ENCODE measurements at places on chromosomes 2 and 18. TPM values are rescaled to one million over a fixed set of nuclear protein-coding genes. Genes with fewer than 3 reads are reported as not detected.

DNA sequence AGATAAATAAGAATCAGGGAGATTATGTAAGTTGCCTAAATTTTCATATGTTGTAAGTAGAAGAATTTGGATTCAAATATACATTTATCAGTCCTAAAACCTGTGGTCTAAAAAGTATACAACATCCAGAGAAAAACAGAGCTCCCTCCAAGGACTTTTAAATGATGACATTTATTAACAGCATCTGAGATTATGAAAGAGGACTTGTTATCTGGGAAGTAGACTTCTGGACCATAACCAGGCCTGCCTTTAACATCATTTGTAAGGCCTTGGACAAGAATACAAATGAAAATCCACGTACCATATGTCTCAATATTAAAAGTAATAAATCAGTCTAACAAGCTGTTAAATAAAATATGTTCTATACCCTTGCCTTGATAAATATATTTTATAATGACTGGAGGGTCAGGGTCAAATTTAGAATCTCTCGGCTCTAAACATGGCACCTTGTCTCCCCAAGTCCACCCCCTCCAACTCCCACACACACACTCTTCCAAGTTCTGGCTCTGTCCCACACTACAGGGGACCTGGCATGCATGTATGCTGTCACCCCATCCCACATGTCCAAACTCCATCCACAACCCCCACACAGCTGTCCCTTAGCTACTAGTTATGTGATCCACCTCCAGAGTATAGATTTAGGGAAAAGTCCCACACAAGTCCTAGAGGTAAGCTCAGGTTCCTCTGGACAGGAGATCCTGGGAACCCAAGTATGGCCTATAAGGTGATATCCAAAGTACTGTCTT lies 382.6 kb downstream of the CDH2 start:
- H3K27me3 ChIP-seq = no peaks in the 10 kb centered on the region
- DNase-seq = no peak
- H3K4me1 ChIP-seq = no peaks in the 10 kb centered on the region
- no peak overlapping the region for H3K27ac ChIP-seq

GRCh38 chr2:131121464-131121863 lies 16.3 kb downstream of the PLEKHB2 start:
- peaks cover 14% of the 10 kb centered on the region for H3K36me3 ChIP-seq
- no peaks in the 10 kb centered on the region for H3K27me3 ChIP-seq
- H3K27ac ChIP-seq = no peak overlapping the region
- DNase-seq = no peak
- peaks cover 18% of the 10 kb centered on the region for H3K4me1 ChIP-seq

DNA sequence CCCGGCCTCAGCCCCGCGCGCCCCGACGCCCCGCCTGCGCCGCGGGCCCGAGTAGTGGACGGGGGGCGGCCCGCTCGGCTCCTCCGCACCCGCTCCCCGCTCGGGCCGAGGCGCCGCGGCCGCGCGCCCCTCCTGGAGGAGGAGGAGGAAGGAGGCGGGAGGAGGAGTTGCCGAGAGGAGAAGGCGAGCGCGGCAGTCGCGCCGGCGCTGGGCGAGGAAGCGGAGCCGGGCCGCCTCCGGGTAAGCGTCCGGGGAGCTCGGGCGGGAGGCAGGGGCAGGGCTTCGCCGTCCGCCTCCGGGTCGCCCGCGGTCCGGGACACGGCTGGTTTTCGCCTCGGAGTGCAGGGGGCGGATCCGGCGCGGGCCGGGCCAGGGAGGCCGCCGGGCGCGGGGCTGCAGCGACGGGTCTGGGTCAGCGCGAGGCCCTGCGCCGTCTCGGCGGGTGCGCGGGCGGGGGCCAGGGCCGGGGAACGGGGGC lies at the start of gene SOCS6:
TSS of gene SOCS6 (plus strand) at position 195 of the 478 bp plus-strand sequence. CDS start 35,624 bp downstream, outside the sequence.
- no peaks in the 10 kb centered on the region for H3K36me3 ChIP-seq
- DNase-seq = peak; percentile 63
- H3K27me3 ChIP-seq = peaks cover 22% of the 10 kb centered on the region
- peak within 1 kb of the TSS; percentile 50 for H3K27ac ChIP-seq
- H3K4me3 ChIP-seq = peak within 1 kb of the TSS; percentile 85
- H3K4me1 ChIP-seq = peaks cover 13% of the 10 kb centered on the region

DNA sequence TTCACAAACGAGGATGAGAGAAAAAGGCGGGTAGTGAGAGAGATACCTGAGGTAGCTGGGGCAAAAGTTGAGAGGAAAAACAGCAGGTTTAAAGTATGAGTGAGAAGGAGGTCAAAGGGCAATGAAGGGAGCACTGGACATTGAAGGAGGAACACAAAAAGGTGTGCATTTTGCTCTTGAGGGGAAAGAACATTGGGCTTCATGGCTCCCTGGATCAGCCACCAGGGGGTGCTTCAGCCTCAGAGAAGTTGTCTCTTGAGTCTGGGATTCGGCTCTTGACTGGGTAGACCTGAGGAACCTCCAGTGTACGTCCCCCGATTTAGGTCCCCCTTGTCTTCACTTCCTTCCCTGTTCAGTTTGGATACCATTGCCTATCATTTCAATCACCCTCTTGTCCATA lies 128.5 kb downstream of the RAPGEF4 start:
- H3K4me1 ChIP-seq = no peaks in the 10 kb centered on the region
- no peak overlapping the region for H3K4me3 ChIP-seq
- no peaks in the 10 kb centered on the region for H3K36me3 ChIP-seq
- H3K27ac ChIP-seq = no peak overlapping the region
- H3K27me3 ChIP-seq = peaks cover 26% of the 10 kb centered on the region

GRCh38 chr2:159961037-159961436 lies 101.4 kb downstream of the PLA2R1 start:
- H3K4me1 ChIP-seq = peaks cover 23% of the 10 kb centered on the region
- peaks cover 3% of the 10 kb centered on the region for H3K36me3 ChIP-seq
- no peak overlapping the region for H3K27ac ChIP-seq
- DNase-seq = no peak

- H3K4me1 ChIP-seq = no peaks in the 10 kb centered on the region
- no peak for DNase-seq
- no peak overlapping the region for H3K27ac ChIP-seq
- H3K27me3 ChIP-seq = peaks cover 6% of the 10 kb centered on the region
- no peak overlapping the region for H3K4me3 ChIP-seq
Observed at GRCh38 chr2:239777219-239777618, 247.9 kb downstream of the NDUFA10 start.

GRCh38 chr2:20438334-20439192 lies 8.3 kb upstream of the RHOB start:
- no peak for DNase-seq
- H3K4me1 ChIP-seq = no peaks in the 10 kb centered on the region
- peaks cover 42% of the 10 kb centered on the region for H3K27me3 ChIP-seq
- no peaks in the 10 kb centered on the region for H3K36me3 ChIP-seq

- no peak for DNase-seq
- H3K4me1 ChIP-seq = no peaks in the 10 kb centered on the region
- H3K27ac ChIP-seq = no peak overlapping the region
- no peak overlapping the region for H3K4me3 ChIP-seq
Observed at GRCh38 chr2:200658278-200658864, 72.6 kb downstream of the AOX1 start.

GRCh38 chr2:148913492-148913891 lies 38.5 kb downstream of the KIF5C start:
- H3K36me3 ChIP-seq = peaks cover 4% of the 10 kb centered on the region
- H3K4me3 ChIP-seq = no peak overlapping the region
- H3K27ac ChIP-seq = no peak overlapping the region
- no peak for DNase-seq
- H3K4me1 ChIP-seq = peaks cover 11% of the 10 kb centered on the region

- peaks cover 33% of the 10 kb centered on the region for H3K4me1 ChIP-seq
- no peak overlapping the region for H3K27ac ChIP-seq
- no peaks in the 10 kb centered on the region for H3K27me3 ChIP-seq
- DNase-seq = no peak
- H3K36me3 ChIP-seq = peaks cover 9% of the 10 kb centered on the region
- H3K4me3 ChIP-seq = no peak overlapping the region
Observed at GRCh38 chr2:8526403-8526696, 155.5 kb upstream of the ID2 start.

DNA sequence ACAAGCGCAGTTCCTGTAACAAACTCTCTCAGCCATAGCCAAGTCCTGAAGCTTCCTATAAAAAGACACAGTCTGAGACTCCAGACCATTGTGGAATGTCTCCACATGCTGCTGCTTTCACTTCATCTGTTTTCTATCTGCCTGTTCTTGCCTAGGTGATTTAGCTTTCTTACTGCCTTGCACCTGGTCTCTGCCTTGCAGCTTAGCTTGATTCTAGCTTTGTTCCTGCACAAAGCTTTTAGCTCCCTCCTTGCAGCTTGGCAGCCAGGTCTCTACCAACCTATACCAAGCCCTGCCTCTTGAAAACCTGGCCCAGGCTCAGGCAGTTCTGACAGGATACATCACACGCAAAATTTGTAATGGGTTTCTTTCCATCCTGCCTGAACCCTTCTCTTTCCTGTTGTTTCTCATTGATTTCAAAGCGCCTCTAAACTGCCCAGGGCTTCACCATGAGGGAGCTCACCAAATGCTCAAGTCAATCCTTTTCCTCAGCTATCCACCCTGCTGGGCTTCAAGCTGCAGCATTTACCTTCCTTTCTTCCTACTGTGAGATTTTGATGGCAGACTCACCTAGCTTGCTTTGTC lies 941.3 kb upstream of the NXPH2 start:
- no peaks in the 10 kb centered on the region for H3K27me3 ChIP-seq
- no peaks in the 10 kb centered on the region for H3K4me1 ChIP-seq
- no peak for DNase-seq
- H3K27ac ChIP-seq = no peak overlapping the region
- no peaks in the 10 kb centered on the region for H3K36me3 ChIP-seq
- no peak overlapping the region for H3K4me3 ChIP-seq

GRCh38 chr2:129439406-129440302 lies 539.8 kb upstream of the RAB6C start:
- H3K4me3 ChIP-seq = no peak overlapping the region
- no peak overlapping the region for H3K27ac ChIP-seq
- H3K4me1 ChIP-seq = no peaks in the 10 kb centered on the region
- no peaks in the 10 kb centered on the region for H3K36me3 ChIP-seq
- DNase-seq = no peak

DNA sequence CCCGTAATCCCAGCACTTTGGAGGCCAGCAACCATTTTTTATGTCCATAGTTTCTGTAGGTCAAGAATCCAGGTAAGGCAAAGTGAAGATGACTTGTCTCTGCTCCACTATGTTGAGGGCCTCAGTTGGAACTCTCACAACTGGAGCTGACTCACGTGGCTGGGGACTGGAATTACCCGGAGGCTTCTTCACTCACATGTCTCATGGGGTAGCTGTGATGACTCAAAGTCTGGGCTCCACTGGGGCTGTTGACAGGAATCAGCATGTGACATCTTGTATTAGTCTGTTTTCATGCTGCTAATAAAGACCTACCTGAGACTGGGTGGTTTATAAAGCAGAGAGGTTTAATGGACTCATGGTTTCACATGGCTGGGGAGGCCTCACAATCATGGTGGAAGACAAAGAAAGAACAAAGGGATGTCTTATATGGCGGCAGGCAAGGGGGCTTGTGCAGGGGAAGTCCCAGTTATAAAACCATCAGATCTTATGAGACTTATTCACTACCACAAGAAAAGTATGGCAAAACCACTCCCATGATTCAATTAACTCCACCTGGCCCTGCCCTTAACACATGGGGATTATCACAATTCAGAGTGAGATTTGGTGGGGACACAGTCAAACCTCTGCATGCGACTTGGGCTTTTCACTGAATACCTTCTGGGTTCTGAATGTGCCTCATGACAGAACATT lies 7.8 kb upstream of the PPP1R1C start:
- peaks cover 22% of the 10 kb centered on the region for H3K4me1 ChIP-seq
- H3K27ac ChIP-seq = no peak overlapping the region
- peak; percentile 71 for DNase-seq
- H3K4me3 ChIP-seq = peak overlapping the region; percentile 31

DNA sequence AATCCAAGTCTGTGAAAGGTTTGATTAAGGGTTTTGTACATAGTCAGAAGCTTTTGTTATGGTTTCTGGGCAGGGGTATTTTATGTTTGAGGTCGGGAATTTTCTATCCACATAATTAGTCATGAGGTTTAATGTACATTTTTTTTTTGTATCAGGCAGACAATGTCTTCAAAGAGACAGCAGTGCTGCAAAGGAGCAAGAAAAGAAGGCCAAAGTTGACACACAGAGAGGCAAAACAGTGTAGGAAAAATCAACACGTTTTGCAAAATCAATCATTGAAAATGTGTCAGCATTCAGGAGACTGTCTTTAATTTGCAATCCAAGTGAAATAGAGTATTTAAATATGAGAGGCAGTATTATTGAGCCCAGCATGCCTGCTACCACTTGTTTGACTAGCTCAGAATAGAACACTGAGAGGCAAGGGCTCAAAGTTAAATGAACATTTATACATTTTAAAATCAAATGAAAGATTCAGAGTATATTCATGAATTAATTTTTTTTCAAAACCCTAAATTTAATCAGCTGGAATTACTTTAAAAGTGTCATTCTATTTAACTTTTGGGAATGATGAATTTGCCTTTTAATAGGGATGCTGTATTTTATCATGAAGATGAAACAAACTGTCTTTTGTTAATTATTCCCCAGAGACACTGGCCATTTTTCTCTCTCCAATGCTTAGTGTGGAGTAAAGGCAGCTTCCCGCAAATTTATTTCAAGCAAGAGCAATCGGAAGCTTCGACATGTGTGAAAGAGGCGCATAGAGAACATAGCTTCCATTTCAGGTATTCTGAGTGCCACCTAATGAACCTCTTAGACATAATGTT lies 11.3 kb downstream of the VRK2 start:
- no peak for DNase-seq
- no peak overlapping the region for H3K27ac ChIP-seq
- H3K36me3 ChIP-seq = no peaks in the 10 kb centered on the region
- H3K27me3 ChIP-seq = no peaks in the 10 kb centered on the region

GRCh38 chr2:134393075-134393461 lies 139.2 kb downstream of the MGAT5 start:
- no peak overlapping the region for H3K4me3 ChIP-seq
- no peaks in the 10 kb centered on the region for H3K36me3 ChIP-seq
- DNase-seq = no peak
- no peak overlapping the region for H3K27ac ChIP-seq

DNA sequence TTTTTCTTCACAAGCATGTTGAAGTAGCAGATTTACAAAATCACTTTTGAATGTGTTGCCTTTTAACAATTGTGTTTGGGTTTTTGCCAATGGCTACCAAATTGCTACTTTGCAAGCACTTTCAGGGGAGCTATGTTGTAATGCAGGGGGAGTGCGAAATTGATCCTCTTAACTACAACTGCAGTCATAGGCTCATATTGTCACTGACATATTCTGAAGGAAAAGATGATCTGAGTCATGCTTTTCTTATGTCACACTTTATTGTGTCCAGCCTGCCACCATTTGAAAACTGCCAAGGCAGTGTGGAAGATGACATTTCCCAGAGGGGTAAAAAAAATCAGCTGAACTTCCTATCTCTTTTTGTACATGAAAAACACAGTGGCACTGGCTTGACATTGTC lies 74.9 kb downstream of the GPD2 start:
- no peak for DNase-seq
- no peaks in the 10 kb centered on the region for H3K4me1 ChIP-seq
- H3K27ac ChIP-seq = no peak overlapping the region
- no peak overlapping the region for H3K4me3 ChIP-seq
- peaks cover 12% of the 10 kb centered on the region for H3K36me3 ChIP-seq

The AKAIN1 gene
- total RNA-seq = not detected

The LYPD1 gene
- total RNA-seq = not detected

The EVA1A gene
- 0.38 TPM for total RNA-seq

The IKZF2 gene
- 19.1 TPM for total RNA-seq

The ZNF521 gene
- total RNA-seq = not detected

The EPB41L3 gene
- total RNA-seq = 3.4 TPM

The DSC3 gene
- total RNA-seq = not detected

The KIF1A gene
- total RNA-seq = 28.8 TPM

The FZD7 gene
- total RNA-seq = 1.4 TPM

The FAM124B gene
- total RNA-seq = 0.32 TPM

The VWA3B gene
- total RNA-seq = 0.19 TPM

The GRHL1 gene
- total RNA-seq = 0.83 TPM

The DYSF gene
- 0.77 TPM for total RNA-seq

The CLEC4F gene
- not detected for total RNA-seq

All from activated T-cell treated with anti-CD3 and anti-CD28 coated beads, Interleukin-2, amount 50 U/mL, for 72 hours (primary cell).